ENCODE measurements at places on chromosomes 13 and 19.

- no peak for DNase-seq
Measured at GRCh38 chr13:48038761-48039160, 1.2 kb downstream of the NUDT15 start.

DNA sequence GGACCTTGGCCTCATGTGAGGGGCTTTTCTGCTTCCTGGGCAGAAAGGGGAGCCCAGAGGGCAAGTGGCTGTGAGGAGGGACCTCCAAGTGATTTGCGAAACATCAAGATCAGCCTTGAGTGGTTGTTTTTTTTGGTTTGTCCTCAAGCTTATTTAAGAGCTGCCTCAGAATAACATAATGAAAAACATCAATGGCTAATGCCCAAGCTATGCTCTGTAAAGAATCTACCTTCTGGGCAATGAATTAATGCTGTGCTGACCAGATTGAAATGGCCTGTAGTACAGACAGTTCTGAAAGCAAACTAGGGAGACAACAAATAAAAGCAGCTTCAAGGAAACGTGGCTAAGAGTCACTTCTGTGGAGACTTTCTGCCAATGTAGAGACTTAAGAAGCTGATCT lies 8.3 kb downstream of the TMEM255B start:
- DNase-seq: no peak

- DNase-seq: no peak
Measured at GRCh38 chr13:57748096-57748495, 116.6 kb downstream of the PCDH17 start.

DNA sequence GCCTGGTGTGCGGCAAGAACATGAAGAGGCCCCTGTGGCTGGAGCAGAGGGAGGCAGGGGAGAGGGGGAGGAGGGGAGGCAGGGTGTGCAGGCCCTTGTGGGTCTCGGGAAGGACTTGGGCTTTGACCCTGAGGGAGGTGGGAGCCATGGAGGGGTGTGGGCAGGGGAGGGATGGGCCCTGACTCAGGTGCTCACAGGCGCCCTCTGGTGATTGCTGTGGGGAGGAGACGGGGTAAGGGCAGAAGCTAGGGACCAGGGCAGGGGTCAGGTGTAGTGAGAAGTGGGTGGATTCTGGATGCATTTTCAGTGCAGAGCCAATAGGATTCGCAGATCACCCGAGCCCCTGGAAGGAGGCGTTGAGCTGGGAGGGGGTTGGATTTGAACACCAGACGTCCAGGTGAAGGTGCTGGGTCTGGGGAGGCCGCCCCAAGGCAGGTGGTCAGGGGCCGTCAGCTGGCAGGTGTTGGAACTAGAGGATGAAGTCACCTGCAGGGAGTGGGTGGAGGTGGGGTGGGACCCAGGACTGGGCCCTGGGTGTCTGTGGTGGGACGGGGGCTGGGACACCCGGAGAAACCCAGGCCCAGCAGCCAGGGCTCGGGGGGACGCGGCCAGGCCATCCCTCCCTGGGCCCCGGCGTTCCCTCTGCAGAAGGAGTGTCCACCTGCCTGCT lies 185.4 kb downstream of the KDM4B start:
- no peak for DNase-seq

- no peak for DNase-seq
Measured at GRCh38 chr13:38875186-38875875, 115.3 kb downstream of the STOML3 start.
